ENCODE measurements at places on chromosomes 13 and 19.
A peak's percentile ranks its signal among the peaks of the same experiment; 100 is the strongest.

DNA sequence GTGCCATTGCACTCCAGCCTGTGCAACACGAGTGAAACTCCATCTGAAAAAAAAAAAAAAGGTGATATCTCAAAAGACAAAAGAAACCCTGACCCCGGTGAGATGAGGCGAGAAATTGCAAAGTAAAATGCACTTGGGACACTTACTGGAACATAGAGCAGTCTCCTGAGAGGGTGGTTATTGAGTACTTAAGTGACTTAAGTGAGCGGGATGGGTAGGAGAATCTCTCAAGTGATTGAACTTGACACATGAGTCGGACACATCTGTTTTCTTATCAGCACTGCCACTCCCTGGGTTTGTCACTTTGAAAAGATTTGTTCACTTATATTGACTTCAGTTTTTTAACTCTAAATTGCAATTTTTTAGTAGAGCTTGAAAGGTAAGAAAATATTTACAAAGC is 2.8 kb downstream of the ZNF429 start:
- DNase-seq = no peak

- no peak for DNase-seq
These were observed 32.0 kb downstream of the NAXD start for GRCh38 chr13:110647365-110647737.

- no peak for DNase-seq
These were observed 54.9 kb downstream of the KCNRG start for GRCh38 chr13:50070186-50070585.

DNA sequence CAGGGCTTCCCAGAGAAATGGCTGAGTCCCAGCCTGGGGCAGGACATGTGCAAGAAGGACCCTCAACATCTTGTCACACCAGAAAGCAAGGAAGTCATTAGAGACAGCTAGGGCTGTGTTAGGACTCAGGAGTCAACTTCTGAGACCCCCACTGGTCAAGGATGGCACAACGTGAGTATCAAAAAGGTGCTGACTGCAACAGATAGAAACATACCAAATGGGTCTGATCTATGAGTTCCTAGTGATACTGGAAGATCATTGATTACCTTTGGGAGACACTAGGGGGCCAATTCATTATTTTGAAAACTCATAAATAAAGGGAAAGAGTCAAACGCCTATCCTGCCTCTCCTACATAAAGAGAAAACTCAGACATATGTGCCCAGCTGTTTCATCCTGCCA is 73.5 kb upstream of the GJB6 start:
- no peak for DNase-seq

GRCh38 chr13:100473087-100473486 is 115.5 kb downstream of the GGACT start:
- no peak for DNase-seq

DNA sequence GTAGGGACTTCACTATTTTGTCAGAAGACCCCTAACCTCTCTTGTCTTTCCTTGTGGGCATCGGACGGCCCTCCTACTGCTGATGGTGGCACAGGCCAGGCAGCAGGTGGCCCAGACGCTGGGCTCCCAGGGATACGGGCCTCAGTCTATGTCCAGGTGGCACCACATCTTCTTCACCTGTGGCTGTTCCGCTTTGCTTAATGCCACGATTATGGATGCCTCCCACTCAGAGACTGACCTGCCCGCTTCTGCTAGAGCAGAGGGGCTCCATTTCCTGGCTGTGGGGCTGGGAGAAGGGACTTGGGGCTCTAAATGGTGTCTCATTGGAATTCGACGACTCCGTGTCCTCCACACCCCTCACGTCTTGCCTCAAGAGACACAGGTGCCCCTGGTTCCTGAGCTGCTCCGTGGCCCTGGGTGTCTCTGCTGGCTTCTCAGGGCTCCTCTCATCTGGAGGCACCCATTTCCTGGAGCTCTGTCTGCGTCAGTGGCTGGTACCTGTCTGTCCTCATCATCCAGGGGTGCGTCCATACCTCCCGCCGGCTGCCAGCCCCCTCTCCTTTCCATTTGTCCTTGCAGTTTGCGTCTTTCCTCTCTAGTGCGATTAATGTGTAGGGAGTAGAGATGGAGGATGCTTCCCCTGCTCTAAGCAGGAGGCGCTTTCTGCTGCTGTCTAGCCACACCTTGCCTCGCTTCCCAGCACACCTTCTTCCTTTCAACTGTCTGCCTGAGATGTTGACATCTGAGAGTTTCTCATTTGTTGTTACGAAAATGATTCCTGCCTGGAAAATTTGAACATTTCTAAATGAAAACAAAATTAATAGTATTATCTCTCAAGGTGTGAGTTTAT is 63.4 kb downstream of the TEX29 start:
- no peak for DNase-seq

- no peak for DNase-seq
These were observed 18.9 kb upstream of the ZNRF4 start for GRCh38 chr19:5436106-5436947.

- DNase-seq = no peak
These were observed 821.3 kb downstream of the DIAPH3 start for GRCh38 chr13:59342400-59342799.

DNA sequence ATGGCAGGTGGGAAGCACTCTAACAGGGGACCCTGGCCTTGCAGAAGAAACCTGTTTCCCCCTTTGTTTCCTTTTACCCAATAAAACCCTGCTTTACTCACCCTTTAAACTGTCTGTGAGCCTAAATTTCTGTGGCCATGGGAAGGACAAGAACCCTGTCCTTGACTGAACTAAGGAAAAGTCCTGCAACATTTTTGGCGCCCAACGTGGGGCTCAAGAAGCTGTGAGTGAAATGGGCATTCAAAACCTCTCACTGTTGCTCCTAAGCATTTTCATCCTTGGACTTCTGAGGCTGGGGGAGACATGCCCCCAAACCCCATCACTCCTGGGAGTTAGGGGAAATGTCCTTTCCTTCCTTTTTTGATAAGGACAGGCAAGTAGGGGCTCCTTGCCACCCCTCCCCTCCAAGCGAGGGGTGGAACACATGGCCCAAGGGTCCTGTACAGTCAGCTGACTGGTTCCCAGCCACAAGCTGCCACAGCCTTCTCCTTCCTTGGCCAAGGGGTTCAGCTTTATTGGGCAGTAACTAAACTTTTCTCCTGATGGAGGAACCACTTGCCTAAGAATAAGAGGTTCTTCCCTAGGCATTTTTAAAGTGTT is 381.6 kb downstream of the KLF5 start:
- no peak for DNase-seq

- no peak for DNase-seq
These were observed 1.4 kb downstream of the TMPRSS9 start for GRCh38 chr19:2361246-2362045.

DNA sequence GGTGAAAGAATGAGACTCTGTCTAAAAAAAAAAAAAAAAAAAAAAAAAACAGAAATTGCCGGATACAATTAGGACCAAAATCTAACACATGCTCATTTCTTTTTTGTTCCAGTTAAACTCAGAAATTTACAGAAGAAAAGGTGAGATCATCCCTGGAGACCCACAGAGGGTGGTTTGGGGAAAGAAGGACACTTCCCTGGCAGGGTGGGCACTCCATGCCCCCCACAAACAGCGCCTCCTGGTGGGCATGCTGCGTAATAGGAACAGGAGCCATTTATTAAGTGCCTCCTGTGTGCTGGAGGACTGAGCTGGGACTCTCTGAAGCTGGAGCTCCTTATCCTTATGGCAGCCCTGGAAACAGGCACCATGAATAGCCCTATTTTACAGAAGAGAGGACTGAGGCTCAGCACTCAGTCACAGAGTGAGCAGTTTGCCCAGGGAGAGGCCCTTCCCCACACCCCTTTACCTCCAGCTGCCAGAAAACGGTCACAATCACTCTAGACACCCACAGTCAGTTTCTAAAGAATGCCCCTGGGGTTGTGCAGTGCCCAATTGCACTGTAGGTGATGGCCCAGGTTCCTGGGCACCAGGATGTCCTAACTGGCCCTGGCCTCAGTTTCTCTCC is 10.1 kb downstream of the C19orf38 start:
- DNase-seq = no peak

DNA sequence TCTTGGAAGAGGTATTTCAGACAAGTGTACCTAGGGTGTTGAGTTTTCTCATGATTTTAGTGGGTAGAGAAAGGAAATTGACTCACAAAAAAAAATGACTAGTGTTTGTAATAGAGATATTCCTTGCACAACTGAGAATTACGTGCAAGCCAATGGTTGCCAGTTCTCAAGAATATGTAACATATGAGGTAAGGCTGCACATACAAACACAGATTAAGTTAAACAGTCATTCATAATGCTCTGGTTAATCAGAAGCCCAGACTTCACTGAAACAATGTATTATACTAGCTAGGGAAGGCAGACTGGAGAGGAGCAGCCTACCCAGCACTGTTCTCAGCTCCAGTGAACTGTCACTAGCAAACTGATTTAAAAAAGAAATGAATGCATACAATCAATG is 418.3 kb downstream of the DIAPH3 start:
- DNase-seq = no peak

- peak; percentile 48 for DNase-seq
These were observed 7.9 kb downstream of the CEACAM3 start for GRCh38 chr19:41804336-41804735.

All from GDM1 (cell line).